ENCODE measurements at places on chromosomes 3 and 15.

DNA sequence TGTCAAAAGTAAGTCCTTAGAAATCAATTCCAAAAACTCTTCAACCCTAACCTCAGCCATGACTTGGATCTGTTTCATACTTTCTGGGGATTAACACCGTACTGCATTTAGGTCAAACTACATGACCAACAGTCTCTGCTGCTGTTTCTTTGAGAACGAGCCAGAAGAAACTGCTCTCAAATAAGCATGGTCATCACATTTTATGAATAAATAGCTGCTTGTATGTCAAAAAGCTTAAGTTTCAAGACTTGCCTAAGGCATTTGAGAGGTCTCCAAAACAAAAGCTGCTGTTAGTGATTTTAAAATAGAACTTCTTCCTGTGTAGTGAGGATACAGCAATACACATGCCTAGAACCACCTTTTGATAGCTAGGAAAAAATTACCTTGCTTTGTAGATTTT lies 166.3 kb upstream of the CHRM5 start:
- DNase-seq: no peak

- DNase-seq: no peak
Measured at GRCh38 chr15:76239786-76240185, 71.5 kb downstream of the ETFA start.

- DNase-seq: no peak
Measured at GRCh38 chr3:17166369-17166768, 281.6 kb downstream of the PLCL2 start.

GRCh38 chr15:75170711-75171341 lies 30.9 kb upstream of the C15orf39 start:
- DNase-seq: no peak

DNA sequence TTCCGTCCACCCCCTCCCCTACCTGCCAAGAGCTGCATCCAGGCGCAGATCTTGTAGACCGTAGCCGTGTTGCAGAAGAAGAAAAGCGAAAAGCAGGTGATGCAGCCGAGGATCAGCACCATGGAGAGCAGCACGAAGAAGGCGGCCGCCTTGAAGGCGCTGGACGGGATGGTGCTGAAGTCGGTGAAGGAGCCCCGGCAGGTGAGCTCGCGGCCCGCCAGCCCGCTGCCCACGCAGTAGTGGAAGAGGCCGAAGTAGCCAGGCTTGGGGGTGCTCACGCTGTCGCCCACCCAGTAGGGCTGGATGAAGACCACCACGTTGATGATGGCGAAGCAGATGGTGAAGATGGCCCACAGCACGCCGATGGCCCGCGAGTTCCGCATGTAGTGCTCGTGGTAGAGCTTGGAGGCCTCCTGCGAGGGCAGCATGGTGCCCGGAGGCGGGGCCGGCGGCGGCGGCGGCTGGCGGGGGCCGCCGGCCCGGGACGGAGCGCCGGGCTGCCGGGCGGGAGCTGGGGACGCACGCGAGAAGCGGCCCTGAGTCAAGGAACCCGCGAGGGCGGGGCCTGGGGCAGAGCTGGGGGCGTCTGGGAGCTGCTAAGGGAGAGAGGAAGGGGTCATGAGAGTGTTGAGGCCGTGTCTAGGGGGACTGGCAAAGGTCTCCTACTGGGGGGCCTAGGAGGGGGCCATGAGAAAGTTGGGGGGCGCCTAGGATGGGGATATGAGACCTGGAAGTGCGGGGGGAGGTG lies 1.2 kb downstream of the LHFPL4 start:
- DNase-seq: peak; percentile 83

DNA sequence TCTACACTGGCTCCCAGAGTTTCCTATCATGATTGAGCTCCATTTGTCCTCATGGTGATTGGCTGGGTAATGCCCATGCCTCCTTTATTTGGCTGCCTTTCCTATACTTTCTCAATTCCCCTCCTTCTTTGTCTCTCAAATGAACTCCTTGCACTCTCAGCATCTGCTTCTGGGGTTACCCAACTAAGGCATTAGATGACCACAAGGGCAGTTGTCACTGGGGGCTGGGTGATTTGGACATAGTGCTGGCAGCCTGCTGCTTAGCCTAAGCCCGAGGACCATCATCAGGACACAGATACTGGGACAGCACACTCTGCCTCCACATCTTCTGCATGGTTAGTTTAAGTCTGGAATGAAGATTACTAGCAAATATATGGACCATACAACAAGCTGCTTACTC lies 49.2 kb upstream of the LRRFIP2 start:
- DNase-seq: no peak

DNA sequence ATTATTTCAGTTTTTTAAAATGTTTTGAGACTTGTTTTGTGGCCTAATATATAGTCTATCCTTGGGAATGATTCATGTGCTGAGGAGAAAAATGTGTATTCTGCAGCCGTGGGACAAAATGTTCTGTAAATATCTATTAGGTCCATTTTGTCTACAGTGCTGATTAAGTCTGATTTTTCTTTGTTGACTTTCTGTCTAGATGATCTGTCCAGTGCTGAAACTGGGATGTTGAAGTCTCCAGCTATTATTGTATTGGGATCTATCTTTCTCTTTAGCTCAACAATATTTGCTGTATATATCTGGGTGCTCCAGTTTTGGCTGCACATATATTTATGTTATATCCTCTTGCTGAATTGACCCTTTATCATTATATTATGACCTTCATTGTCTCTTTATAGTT lies 85.2 kb downstream of the UBE2E2 start:
- no peak for DNase-seq

GRCh38 chr15:90519688-90520087 lies 10.0 kb upstream of the CRTC3 start:
- DNase-seq: no peak

- DNase-seq: no peak
Measured at GRCh38 chr15:69299943-69300588, 1.4 kb downstream of the PAQR5 start.

GRCh38 chr15:53031469-53031868 lies 241.3 kb upstream of the ONECUT1 start:
- DNase-seq: no peak

GRCh38 chr3:133441867-133442270 lies 42.0 kb downstream of the BFSP2 start:
- DNase-seq: no peak

DNA sequence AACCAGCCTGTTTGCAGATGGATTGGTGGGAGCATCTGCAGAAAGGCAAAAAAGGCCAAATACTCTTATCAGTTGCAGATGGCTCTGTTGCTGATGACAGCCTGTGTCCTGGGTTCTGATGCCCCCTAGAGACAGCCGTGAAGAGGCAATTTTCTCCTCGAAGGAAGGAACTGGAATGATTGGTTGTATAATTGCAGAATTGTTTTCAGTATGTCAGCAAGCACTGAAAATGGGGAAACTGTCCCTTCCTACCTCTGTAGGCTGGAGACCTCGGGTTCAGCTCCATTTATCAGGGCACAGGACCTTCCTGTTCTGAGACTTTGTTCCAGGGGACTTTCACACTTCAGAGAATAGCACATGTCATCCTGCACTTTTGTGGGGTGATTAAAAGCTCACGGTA lies 103.0 kb downstream of the PGPEP1L start:
- DNase-seq: no peak

DNA sequence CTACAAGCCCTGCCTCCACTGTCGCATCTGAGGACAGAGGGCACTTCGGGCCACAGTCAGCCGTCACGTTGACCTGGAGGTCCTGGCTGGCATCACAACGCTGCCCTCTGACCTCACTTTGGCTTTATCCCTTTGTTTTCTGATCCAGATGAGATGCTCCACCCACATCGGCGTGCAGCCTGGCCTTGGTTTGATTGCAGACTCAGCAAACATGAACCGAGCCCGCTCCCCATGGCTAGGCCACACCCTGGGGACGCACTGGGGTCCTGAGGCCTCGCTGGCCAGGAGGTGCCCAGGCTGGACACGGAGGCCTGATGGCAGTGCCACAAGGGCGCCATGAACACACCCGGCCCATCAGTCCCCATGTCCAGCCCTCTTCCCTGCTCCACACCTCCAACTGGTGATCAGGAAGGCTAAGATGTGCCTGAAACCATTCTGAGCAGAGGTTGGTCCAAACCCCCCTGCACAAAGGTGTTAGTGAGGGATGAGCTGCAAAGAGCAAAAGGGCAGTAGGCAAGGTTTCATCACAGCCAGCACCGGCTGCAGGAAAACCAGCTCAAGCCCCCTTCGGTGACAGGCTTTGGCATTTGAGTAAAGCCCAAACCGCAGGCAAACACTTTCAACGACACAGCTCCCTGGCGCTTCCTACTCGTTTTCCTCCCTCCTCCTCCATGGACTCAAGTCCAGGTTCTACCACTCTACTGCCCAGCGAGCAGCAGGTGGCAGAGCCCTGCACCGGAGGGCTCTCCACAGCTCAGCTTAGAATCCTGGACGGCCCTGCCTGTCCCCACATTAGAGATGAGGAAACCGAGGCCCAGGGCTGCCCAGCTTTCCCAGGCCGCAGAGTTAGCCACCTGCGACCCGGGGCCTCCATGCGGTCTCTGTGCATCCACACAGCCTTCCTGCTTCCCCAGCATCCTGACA lies 165.8 kb downstream of the NUP210 start:
- DNase-seq: no peak

DNA sequence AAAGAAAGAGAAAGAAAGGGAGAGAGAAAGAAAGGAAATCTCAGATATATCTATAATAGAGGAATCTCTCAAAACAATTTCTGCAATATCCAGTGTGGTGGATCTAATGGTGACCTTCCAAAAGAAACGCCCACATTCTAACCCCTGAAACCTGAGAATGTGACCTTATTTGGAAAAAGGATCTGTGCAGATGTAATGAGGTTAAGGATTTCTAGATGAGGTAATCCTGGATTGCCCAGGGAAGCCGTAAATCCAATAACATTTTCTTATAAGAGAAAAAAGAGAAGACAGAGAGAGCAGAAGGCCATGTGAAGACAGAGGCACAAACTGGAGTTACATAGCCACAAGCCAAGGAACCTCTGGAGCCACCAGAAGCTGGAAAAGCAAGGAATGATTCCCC lies 307.6 kb downstream of the ZBTB20 start:
- DNase-seq: no peak

DNA sequence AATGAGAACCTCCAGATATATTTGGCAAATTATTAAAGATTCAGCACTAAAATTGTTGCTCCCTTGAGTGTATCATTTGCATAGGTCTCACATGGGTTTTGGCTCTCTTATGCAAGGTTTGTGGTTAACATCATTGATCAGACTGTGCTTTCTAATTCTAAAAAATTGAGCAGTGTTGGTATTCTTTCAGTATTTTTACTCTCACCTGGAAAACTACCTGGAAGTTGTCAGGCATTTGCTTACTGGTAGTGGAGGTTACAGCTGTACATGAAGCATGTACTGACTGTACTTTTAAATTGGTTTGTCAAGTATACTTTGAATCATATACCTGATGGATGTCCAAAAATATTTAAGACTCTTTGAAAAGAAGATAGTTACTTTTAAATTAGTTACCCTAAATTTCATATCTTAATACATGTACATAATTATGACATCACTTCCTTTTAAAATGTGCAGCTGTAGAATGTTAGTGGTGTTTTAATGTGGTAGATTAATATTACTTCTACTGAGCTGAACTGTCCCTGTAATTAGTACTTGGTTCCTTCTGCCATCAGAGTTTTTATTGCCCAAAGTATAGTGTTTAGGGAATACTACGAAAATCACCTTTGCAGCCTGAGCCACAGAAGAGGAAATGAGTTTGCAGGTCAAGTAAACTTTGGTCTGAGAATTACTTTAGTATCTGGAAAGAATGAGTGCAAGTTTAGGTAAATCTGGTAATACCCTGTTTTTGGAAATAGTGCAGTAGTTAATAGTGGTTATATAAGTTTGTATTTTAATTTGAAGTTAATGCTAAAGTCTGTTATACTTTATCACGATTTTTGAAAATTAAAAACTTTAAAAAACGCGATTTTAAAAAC lies 2.8 kb downstream of the CHD2 start:
- DNase-seq: no peak

DNA sequence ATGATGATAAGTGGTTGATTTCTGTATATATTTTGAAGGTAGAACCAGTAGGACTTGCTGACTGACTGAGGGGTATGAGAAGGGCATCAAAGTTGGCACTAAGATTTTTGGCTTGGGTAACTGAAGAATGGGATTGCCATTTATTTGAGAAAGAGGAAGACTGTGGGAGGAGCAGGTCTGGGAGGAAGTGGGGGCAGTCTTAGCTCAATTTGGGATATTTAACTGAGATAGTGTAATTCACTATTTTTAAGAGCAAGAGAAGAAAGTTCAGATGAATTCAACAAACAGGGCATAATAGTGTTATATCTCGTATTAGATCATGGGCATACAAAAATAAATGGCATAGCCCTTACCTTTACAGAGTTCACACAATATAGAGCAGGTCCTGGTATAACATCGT lies 1.7 kb downstream of the BUB1B start:
- DNase-seq: no peak

- DNase-seq: no peak
Measured at GRCh38 chr3:170642882-170643601, 57.2 kb upstream of the SLC7A14 start.

DNA sequence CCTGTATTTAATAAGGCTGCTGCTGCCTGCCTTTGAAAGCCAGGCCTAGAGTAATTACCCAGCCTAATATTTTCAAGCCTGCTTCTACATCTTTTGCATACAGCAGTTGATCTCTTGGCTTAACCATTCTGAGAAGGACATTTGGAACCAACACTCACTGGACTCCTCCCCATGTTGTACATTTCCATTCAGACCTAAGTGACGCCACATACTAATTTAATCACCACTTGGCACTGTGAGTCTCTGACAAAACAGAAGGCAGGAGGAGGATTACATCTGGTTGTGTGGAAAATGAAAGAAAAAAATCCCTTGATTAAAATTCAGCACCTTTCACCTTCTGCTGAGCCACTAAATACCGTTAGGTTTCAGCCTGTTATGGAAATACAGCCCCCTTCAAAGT lies 102.2 kb upstream of the ARRDC4 start:
- no peak for DNase-seq

- no peak for DNase-seq
Measured at GRCh38 chr3:16520241-16520969, 6.9 kb upstream of the RFTN1 start.

GRCh38 chr15:59349680-59350420 lies 22.8 kb downstream of the MYO1E start:
- no peak for DNase-seq

GRCh38 chr3:143367171-143367570 lies 247.6 kb downstream of the CHST2 start:
- DNase-seq: no peak

- no peak for DNase-seq
Measured at GRCh38 chr3:33007776-33008175, 56.3 kb downstream of the CCR4 start.
